ENCODE measurements at places on chromosomes 4 and X.

DNA sequence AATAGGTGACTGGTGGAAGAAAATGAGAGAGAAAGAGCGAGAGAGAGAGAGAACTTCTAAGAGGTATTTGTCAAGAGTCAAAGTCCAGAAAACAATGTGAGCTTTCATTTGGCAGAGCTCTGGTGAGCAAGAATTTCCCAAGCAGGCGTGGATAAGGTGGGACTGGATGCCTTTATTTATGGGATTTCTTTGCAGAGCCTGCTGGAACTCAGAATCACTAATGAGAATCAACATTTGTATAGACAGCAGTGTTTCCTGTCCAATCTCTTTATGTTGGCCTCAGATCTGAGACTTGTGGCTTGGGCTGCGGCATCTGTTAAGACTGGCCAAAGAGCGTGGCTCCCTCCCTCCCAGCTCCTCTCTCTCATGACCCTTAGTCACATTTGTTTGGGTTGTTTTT is 67.9 kb upstream of the TBL1X start:
- no peak for DNase-seq

- no peak for DNase-seq
Measured at GRCh38 chr4:113618205-113618604, 143.3 kb downstream of the CAMK2D start.

DNA sequence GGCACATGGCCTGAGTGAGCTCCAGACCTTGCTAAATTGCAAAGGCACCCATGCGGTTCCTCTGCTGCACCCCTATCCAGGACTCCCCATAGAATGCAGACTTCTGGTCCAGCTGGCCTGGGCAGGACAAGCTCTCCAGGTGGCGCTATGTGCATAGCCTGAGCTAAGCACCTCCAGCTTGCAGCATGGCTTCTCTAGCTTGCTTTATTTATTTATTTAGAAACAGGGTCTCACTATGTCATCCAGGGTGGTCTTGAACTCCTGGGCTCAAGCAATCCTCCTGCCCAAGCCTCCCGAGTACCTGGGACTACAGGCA is 5.5 kb upstream of the WFS1 start:
- no peak for DNase-seq

GRCh38 chrX:17372052-17372451 is 2.9 kb upstream of the NHS start:
- DNase-seq = no peak

- no peak for DNase-seq
Measured at GRCh38 chrX:56764975-56765791, 36.1 kb downstream of the NBDY start.

- no peak for DNase-seq
Measured at GRCh38 chr4:123876143-123876542, 479.5 kb downstream of the SPRY1 start.

- no peak for DNase-seq
Measured at GRCh38 chr4:56701644-56702043, 20.5 kb upstream of the HOPX start.

- no peak for DNase-seq
Measured at GRCh38 chrX:133056341-133056740, 40.6 kb downstream of the USP26 start.

GRCh38 chrX:56726605-56727004 is 2.4 kb upstream of the NBDY start:
- no peak for DNase-seq

- no peak for DNase-seq
Measured at GRCh38 chr4:2862528-2862927, 18.9 kb downstream of the ADD1 start.

GRCh38 chr4:55051532-55051931 is 73.9 kb downstream of the KDR start:
- DNase-seq = no peak
